Fibroblast of the conjunctiva (primary cell): ENCODE measurements at places on chromosomes 7 and 10.

DNA sequence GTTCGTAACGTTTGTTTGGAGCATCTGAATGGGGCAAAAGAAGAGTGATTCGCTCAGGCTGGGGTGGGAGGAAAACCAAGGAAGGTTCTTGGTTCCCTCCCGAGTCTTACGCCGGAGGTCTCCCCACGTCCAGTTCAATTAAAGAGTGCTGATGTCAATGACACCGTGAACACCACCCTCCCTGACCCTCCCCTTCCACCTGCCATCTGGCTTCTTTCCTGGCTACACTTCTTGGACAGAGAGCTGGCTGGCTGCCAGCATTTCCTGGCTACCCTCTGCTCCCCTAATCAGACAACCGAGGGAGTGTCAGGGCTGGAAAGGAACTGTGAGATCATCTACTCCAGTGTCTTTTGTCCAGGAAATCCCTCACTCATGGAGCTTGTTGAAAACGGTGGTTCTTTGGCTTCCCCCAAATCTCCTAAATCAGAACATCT is 24.1 kb upstream of the FFAR4 start:
- DNase-seq = no peak

- no peak for DNase-seq
These were observed 51.2 kb upstream of the LSM8 start for GRCh38 chr7:118132764-118133163.

DNA sequence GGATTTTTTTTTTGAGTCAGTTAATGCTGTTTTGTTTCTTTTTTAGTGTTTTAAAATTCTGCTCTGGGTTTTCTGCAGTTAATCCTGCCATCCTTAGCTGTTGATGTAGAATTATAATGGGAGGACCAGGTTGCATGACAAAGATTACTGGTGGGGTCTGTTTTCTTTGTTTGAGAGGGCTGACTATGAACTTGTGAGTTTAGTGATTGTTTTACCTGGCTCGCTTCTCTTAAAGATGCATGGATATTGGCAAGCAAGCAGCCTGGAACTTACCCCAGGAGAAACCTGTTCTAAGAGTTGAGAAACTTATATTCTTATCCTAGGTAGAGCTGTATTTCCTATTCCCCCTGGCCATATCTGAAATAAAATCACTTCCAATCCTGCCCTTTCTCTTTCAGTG is 727.8 kb downstream of the GRM8 start:
- no peak for DNase-seq

DNA sequence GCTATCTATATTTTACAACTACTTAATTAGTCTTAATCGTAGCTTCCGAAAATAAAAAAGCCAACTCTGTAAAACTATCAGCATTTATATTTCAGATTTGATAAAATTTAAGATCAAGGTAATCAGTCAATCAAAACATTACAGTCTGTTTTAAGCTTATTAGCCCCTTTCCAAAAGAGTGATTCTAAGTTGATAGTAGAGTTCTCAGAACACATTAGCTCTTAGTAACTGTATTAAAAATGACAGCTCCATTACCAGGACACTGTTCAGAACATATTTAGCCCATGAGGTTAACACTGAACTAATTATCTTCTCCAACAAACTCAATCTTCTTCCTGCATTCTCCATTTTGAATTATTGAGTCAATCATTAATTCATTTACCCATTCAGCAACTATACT is 110.3 kb upstream of the PALS2 start:
- DNase-seq = no peak

DNA sequence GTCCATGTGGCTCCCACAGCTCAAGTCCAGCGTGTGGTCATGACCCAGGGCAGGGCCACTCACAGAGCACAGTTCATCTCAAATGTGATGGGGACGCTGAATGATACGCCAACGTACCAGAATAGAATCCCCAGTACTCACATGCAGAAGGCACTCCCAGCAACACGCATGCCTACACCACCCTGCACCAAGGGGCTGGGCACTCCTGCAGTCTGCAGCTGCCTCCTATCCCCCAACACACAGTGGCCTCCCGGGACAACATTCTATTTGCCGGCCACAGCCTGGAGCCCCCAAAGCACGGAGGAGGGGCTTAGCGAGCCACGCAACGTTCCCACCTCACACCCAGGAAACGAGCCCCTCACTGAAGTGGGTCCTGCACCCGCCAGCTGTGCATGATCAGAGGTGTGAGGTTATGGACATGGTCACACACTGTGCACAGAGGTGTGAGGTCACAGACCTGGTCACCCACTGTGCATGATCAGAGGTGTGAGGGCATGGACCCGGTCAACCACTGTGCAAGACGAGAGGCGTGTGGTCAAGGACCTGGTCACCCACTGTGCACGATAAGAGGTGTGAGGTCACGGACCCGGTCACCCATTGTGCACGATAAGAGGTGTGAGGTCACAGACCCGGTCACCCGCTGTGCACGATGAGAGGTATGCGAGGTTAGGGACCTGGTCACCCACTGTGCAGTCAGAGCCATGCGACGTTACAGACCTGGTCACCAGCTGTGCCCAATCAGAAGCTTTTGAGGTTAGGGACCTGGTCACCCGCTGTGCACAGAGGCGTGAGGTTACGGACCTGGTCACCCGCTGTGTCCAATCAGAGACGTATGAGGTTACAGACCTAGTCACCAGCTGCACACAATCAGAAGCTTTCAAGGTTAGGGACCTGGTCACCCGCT is 182.8 kb downstream of the DIP2C start:
- DNase-seq = no peak
